ENCODE measurements at places on chromosomes 5 and 9.

GRCh38 chr9:132163457-132163875 lies 1.6 kb downstream of the NTNG2 start:
- DNase-seq, result peak; percentile 54

DNA sequence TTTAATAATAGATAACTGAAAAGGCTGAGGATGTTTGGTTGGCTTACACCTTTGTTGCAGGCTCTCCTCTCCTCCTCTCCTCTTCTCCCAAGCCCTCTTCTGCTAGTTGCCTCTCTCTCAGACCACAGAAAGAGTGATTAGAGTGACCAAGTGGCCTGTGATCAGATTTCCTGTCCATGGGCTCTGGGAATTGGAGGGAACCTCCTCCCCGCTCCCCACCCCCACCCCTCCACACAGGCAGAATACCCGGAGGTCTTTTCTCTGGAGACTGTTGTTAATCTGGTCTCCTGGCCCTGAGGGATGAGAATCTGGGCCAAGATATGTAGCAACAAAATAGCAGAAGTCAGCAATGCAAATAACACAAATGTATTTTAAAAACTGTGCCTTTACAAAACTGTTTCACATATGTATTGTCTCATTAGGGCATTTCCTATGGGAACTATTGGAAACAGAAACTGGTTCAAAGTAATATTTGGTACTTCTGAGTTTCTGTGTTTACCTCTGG lies 361.3 kb downstream of the NR2F1-AS1 start:
- no peak for DNase-seq

DNA sequence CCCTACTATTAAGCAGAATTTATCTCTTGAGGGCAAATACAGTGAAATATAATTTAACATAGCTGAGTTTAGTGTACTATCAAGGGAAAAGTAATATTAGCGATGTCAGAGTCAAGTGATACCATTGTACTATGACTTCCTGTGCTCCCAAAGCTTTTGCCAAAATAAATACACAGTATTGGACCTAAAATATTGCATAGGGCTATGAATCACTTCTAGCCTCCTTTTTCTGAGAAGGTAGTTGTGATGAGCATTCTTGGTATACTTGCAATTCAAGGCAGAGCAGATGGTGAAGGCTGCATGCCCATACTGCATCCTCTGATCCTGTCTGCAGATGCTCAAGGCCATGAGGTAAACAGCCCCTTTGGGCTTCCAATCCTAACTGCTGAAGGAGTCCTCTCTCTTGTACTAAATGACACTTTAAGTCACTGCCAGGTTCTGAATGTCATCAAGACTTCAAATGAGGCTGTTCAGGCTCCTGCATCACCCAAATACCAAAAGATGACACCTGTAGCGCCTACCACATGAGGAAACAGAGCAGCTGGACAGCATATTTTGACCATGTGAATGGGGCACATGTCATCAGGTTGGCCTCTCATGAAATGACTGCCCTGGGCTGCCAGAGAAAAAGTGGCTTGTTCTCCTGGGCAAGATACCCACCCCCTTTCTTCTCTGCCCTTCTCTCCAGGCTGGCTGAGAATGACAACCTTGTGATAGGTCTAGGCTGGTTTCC lies 29.7 kb upstream of the PPP2CA start:
- no peak for DNase-seq

- no peak for DNase-seq
These were observed 83.4 kb downstream of the LPAR1 start for GRCh38 chr9:110954822-110955291.

- DNase-seq, result peak; percentile 33
These were observed at the start of gene DDX4 for GRCh38 chr5:55737793-55738192. Gene DDX4 (plus strand): TSS chr5:55738061. CDS start chr5:55738964, 903 bp downstream.

- no peak for DNase-seq
These were observed 15.0 kb upstream of the CEP120 start for GRCh38 chr5:123438244-123438643.

DNA sequence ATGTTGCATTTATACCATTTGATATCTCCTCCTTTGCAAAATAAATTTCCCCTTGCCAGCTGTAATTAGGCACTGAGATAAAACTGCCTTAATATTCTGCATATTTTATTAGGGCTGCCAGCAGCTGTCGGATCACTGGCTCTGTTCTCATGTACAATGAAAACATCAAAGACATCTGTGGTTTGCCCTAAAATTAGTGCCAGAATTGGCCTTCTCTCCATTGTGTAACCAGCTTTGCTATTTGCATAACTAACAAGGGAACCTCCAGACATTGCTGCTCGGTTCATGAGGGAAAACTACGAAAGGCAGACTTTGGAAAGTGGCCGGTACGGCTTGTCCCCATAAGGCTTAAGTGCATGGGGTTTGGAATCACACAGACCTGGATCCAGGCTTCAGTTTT lies 45.5 kb upstream of the KIF2A start:
- no peak for DNase-seq

GRCh38 chr9:109590966-109591365 lies 92.9 kb upstream of the PTPN3 start:
- DNase-seq, result no peak

DNA sequence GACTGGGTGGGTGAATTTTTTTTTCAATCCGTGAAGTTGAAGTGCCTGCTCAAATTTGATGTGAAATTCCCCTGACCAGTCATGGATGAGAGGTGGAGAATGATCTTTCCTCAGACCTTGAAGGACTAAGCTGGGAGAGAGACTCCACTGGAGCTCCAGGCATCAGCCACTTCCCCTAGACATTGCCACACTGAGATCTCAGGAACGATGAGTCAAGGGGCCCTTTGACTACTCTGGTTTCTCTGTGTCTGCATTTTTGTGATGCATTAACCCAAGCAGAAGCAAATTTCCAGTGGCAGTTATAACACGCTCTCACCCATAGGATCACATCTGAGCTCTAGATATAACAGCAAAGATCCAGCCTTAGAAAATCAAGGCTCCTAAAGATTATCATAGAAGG lies 171.2 kb upstream of the KIF2A start:
- DNase-seq, result no peak

GRCh38 chr9:89529243-89530035 lies 31.5 kb upstream of the SEMA4D start:
- no peak for DNase-seq

GRCh38 chr9:104810421-104811339 lies 46.8 kb downstream of the NIPSNAP3B start:
- DNase-seq, result peak; percentile 22

DNA sequence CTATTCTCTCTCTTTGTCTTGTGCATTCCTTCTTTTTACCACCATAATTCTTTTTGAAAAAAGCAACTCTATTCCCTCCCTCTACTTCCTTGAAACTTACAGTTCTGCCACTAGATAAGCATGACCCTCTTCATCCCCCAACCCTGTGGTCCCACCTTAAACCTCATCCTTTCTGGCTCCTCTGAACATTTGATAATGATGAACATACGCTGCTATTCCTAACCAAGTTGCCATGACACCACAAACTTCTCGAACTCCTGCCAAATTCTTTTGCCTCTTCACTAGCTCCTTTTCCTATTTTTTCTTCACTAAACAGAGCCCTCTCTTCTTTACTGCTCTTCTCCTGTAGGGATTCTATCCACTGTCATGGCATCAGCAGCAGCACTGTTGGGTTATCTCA lies 57.1 kb downstream of the MOCS2 start:
- no peak for DNase-seq

- DNase-seq, result no peak
These were observed 36.6 kb upstream of the LECT2 start for GRCh38 chr5:135991429-135991828.

DNA sequence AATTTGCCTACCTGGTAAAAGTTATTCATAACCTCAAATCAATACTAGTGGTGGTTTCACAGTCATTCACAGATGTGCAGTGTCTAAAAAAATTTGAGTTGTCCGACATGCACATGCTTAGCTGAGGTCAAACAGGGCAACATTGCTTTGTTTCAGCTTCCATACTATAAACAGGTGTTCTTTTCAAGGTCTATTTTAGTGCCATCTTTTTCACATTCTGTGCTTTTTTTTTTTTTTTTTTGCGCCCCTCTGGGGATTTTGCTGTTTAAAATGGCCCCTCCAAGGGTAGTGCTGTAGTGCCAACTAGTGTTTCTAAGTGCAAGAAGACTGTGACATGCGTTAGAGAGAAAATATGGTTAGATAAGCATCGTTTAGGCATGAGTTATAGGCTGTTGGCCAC lies 14.5 kb downstream of the PHAX start:
- DNase-seq, result no peak

DNA sequence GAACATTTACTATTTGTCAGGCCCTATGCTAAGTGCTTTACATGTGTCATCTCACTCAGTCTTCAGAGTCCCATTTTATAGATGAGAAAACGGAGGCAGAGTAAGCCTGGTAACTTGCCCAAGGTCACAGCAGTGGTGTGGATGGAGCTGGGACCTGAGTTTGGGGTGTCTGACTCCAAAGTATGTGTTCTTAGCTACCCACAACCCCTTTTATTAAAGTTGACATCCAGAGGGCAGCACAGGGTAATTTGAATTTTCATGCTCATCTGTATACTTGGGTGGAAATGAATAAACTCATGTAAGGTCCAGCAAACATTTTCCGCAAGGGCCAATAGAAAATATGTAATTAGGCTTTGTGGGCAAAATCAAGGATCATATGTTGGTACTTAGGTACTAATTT lies 93.4 kb upstream of the SLC25A48 start:
- DNase-seq, result no peak
